Fibroblast of skin of right quadriceps (primary cell): ENCODE measurements at places on chromosomes 12 and 14.

DNA sequence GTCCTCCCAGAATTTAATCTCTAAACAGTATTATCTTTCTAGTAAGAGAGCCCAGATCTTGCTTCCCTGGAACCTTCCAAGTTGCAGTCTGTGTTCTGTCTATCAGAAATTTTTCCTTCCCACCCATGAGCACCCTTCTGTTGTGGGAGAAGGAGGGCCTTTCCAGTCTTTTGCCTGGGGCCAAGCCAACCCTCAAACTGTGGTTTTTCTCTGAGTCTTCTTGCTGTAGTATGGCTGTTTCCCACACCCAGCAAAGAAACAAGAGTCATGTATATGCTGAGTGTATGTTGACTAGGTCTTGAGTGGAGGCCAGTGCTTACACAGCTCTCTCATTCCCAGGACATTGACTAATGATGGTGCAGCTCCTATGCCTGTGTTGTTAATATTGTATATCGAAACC is 104.5 kb downstream of the TGFB3 start:
- peak; percentile 90 for DNase-seq

DNA sequence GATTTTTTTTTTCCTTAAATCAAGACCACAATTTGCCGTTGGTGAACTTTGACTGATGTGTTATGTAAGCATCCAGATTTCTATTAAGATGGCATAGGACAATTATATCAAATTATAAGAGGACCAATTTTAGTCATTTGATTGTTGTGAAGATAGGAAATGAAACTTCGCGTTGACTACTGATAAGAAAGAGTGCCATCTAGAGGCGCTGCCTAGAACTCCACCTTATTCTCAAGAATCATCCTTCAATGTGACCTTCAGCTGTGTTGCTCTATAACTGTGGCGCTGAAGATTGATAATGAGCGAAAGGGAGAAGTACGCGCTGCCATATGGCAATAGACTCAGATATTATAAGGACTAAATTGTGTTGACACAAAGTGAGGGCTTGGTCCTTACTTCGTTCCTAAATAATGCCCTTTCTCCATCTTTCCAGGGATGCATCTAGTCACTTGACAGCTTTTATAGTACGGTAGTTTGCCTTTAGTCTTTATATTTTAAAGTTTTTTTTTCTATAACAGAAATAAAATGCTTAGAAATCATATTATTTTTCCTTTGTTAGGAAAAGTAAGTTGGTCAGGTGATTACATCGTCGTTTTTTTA is 350.8 kb upstream of the STXBP6 start:
- peak; percentile 31 for DNase-seq

GRCh38 chr12:27966870-27967269 is 5.7 kb downstream of the PTHLH start:
- DNase-seq, result peak; percentile 94

- no peak for DNase-seq
Measured at GRCh38 chr14:35346738-35347322, 54.6 kb downstream of the PSMA6 start.

DNA sequence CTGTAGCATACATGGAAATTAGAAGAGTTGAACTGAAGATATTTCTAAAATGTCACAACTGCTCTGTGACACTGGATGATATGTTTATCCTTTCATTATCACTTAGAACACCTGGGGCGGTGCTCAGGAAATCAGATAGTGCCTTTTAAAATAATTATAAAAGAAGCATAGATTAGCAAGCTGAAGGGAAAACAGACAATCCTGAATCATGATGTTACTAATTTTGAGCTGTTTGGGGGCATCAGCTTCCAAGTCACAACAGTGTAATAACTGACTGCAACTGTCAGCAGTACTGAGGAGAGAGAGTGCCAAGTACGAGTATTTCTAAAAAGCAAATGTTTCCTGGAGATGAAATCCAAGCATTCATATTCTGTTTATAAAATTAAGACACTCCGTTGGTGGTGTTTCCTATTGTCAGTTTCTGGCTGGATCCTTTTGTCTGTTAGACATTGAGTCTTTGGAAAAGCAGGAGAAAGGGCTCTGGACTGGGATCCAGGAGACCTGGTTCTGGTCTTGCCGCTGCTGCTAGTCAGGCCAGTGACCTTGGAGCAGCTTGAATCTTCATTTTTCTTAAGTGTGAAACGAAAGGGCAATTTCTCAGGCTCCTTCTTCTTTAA is 380.1 kb downstream of the EGLN3 start:
- no peak for DNase-seq

DNA sequence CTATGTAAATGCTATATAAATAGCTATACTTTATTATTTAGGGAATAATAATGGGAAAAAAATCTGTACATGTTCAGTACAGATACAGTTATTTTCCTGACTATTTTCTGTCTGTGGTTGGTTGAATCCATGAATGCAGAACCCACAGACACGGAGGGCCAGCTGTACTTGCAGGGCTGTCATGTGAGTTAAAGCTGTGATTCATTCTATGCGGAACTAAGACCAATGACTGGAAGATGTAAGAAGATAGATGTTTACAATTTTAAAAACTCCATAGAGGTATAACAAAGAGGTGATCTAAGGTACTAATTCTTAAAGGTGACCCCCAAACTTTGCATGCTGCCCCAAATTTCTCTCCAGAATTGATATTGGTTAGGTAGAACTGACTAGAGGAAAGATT is 14.6 kb downstream of the PCNX4 start:
- DNase-seq, result peak; percentile 47

DNA sequence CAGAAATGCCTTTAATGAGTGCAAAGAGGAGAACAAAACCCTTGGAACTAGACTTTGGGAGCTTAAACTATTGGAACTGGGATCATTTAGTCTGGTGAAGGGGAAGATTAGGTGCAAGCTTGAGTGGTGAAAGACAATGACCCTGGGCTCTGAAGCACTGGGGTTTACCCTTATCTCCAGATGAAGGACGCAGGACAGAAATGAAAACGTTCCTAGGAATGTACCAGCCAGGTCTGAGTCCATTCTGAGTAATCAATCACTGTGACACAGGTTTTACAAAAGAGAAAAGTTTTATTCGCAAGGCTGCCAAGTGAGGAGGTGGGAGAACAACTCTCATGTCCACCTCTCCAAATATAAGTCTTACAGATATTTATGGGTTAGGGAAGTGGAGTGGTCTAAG is 249.1 kb downstream of the LRIG3 start:
- no peak for DNase-seq

GRCh38 chr14:61282746-61283145 is 1.6 kb upstream of the TMEM30B start:
- no peak for DNase-seq

- DNase-seq, result no peak
Measured at GRCh38 chr12:42608196-42608825, 18.8 kb upstream of the PRICKLE1 start.

DNA sequence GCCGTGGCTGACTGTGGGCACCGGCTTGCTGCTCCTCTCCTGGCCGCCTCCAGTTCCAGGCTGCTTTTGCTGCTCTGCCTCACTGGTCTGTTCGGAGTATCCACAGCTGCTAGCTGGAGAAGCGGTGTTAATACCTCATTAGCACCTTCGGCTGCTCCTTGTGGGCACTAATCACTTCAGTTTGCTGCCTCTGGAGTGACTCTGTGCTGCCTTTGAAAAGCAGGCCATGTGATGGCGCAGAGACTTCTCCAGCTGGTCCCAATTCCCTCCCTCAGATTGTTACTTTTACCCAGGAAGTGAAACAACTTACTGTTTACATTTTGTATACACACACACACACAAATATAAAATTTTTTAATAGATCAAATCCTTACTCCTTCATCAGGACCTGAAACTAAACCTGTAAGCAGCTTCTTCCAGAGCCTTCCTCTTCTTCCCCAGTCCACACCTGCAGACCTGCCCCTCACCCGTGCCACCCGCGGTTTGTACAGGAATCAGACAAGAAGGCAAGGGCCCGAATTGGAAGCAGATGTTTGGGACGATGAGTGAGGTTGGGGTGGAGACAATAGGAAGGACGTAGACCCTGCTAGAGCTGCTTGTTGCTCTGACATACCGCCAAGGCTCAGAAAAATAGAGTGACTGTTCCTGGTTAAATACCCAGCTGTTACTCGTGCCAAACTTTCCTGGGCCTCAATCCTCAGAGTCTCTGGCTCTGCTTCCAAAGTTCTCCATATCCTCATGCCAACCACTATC is 41.5 kb upstream of the LTBP2 start:
- peak; percentile 85 for DNase-seq

GRCh38 chr14:54117396-54117795 is 160.8 kb upstream of the BMP4 start:
- no peak for DNase-seq

- DNase-seq, result no peak
Measured at GRCh38 chr12:42780671-42781070, 191.1 kb upstream of the PRICKLE1 start.

DNA sequence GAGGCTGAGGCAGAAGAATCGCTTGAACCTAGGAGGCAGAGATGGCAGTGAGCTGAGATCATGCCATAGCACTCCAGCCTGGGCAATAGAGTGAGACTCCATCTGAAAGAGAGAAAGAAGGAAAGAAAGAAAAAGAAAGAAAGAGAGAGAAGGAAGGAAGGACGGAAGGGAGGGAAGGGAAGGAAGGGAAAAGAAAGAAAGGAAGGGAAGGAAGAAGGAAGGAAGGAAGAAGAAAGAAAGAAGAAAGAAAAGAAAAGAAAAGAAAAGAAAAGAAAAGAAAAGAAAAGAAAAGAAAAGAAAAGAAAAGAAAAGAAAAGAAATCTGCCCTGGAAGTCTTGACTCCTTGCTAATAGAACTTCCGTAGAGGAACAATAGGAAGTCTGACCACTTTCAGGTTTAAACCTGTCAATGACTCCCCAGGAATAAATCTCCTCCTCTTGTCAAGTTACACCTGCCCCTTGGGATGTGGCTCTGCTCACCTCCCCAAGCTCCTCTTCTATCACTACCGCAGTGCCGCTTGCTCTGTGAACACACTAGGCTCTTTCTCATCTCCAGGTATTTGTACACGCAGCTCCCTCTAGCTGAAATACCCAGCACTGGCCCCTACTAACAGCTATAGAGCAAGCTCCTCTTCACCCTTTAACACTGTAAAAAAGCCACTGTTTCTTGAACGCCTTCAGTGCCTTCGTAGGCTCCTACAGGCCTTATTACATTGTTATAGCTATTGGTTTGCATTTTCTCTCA is 773.1 kb upstream of the TBX3 start:
- DNase-seq, result no peak

GRCh38 chr14:86897704-86898513 is 1095.1 kb downstream of the GALC start:
- DNase-seq, result no peak

DNA sequence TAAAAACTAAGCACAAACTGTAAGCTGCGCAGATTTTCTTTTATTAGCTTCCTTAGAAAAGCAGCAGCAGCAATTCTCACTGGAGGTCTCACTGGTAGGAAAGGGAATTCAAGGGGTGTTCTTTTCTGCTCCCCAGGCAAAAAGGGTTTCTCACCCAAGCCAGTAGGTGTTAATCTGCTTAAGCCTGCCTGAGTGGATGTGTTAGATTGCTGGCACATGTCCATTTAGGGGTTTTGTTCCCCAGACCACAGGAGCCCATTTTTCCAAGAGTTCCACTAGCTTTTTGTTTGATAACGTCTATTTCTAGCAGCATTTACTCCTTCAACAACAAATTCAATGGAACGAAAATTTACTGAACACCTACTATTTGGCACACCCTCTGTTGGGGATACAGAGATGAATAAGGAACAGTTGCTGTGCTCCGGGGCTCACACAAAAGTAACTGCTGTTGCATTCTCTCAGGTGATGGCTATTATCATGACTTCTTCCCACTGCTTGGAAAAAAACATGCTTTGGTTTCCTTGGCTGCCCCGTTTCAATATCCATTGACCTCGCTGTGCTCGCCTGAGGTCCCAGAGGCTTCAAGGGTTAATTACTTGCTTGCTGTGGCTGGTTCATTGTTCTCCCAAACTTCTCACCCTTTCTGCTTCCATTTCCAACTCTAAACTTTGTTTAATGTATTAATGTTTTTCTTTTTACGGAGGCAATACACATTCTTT is 31.1 kb upstream of the RIC8B start:
- DNase-seq, result no peak

- no peak for DNase-seq
Measured at GRCh38 chr12:103530307-103531066, 34.7 kb upstream of the C12orf42 start.

DNA sequence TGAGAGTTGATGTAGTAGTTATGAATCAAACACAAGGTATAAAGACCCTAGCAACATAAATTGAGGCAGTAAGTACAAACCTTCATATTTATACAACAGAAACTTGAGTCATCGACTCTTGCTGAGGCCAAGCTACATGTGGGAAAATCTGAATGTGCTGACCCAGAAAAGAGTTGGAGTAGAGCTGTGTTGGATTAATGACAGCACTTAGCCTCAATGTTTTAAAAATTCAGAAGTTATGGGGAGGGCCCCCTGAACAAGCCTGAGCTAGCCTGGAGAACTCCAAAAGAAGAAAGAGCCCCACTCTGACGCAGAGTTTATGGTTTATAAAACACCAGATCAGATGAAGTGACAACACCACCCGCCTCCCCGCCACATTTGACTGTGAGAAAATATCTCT is 100.0 kb downstream of the DUSP6 start:
- DNase-seq, result peak; percentile 29

DNA sequence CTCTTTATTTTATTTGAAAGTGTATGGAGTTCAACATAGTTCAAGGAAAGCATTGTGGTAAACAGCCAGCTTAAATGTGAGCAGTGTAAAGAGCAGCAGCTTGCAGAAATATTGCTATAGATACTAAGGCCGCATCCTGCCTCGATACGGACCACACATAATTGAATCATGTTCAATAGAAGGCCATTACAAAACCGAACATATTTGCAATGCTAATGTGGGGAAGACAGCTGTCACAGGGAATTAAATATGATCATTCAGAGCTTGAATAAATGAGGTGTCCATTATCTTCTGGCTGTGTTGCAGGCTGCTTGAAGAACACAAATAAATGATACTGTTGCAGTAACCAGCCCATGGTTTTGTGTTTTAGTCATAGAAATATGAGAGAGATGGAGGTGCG is 173.2 kb downstream of the BRMS1L start:
- no peak for DNase-seq

DNA sequence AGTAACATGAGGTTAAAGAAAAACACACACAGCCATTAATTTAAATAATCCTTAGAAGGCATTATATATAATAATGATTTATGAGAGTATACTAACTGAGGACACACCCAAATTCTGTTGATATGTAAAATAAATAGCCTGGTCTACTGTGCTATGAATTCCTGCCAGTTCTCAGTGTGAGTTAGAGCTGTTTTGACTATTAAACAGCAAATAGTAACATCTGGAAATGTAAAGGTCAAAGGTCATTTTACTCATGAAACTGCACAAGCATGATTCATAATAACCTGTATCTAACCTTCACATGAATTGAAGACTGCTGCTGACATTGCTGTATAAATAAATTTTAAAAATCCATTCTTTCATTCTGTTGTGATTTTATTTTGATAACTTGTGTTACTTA is 966.7 kb downstream of the SLC6A15 start:
- peak; percentile 71 for DNase-seq
